ENCODE measurements at places on chromosomes 7 and 10.

DNA sequence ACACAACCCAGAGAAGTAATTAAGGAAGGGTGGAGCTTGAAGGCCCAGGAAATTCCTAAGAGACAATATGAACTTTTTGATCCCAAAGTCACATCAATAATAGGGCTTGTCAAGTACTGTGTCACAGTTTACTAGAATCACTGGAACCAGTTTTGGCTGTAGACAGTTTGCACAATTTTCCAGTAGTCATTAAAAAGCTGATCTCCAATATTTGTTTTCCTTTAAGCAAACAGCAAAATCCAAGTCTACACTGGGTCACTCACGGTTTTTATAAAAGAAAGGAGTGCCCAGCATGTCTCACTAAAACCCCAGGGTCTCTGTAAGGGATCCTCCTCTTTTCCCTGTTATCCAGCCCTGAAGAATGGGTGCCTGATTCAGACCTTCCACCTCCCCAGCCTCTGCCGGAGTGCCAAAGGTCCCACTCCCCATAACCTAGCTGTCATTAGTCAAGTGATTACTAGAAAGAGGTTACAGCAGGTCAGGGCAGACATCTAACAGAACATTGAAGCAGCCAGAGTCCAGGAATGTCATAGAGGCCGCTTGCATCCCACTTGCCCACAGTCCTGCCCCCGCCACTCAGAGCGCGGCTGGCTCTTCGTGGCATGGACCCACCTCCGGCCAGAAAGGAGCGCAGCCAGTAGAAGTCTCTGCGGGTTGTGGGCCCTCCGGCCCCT lies 552 bp downstream of the SLC25A16 start:
- no peak for DNase-seq

- DNase-seq, result no peak
Observed at GRCh38 chr10:13319166-13319565, 19.3 kb upstream of the PHYH start.

GRCh38 chr7:125154930-125155329 lies 225.3 kb upstream of the POT1 start:
- no peak for DNase-seq

DNA sequence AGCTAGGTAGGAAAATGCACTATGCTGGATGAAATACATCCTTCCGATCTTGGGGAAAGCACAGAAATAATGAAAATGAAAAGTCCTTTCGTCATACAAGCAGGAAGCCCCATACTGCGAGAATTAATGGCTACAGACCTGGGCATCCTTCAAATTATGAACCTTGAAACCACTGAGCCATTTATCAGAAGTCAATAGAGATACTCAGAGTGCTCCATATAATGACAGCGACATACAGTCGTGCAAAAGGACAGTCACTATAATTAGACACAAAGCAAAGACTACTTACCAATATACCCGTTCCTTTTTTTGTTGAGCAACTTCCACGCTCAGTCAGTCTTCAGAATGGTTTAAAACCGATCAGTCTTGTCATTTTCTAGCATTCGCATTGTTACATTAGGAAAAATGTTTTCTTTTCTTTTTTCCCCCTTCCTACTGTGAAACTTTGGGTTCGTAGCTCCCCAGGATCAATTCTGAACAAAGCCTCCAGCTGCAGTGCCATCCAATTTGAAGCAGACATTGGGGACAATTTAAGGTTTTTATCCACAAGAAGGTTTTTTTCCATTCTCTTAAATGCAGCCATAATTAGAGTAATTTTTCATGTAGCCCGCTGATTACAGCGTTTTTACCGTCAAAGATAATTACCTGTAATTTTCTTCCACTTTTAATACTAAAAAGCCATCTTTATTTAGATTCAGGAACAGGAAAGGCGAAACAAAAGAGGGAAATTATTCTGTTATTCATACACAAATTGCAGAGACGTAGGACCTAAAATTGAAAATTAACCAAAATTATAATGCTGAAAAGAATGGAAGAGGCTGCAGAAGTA lies 6.4 kb downstream of the DLX6 start:
- DNase-seq, result no peak

DNA sequence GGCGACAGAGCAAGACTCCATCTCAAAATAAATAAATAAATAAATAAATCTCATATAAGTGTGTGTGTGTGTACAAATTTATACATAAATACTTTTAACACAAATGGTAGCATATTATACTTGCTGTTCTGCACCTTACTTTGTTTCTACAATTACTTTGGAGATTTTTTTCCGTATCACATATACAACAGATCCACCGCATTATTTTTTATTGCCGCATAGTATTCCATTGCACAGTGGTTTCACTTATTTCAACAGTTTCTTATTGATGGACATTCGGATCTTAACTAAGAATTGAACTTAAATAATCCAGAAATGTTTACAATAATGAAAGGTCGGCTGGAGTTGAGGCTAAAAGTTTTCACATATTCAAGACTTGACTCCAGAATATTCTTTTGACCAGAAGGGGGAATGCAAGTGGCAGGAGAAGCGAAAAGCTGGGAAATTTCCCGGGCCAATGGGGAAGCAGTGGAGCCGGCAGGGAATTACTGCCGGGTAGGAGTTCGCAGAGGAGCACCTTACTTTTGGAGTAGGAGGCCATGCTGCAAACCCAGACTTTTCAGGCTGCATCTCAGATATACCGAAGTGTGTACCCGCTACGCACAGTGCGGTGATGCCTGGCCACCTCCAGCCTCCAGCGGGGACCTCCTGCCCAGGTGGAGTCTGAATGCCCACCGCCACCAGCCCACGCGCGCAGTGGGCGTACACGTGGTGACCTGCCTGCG lies 415 bp upstream of the CNNM1 start:
- DNase-seq, result no peak

All from T-cell (primary cell).